ENCODE measurements at places on chromosomes 16 and 17. TPM values are rescaled to one million over a fixed set of nuclear protein-coding genes. Genes with fewer than 3 reads are reported as not detected.

DNA sequence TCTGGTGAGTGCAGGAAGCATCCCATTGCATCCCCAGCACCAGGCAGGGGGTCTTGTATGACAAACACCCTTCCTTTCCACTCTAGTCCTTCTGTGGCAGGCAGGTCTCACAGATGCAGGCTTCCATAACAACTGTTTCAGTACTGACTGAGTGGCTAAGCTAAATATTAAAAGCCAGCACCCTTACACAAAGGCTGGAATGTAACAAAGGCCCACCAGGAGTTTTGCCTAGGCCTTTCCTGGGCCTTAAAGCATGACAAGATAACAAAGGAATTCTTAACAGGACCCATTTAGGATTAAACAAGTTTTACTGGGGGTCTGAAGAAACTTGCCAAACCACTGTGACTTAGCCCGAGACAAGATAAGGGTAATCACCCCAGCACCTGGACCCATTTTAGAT lies 228.9 kb upstream of the RPL38 start:
- DNase-seq = no peak

GRCh38 chr16:47851146-47851545 lies 304.6 kb downstream of the ABCC12 start:
- no peak for DNase-seq

GRCh38 chr16:81635063-81635937 lies 143.8 kb upstream of the PLCG2 start:
- DNase-seq = no peak

- no peak for DNase-seq
Observed at GRCh38 chr17:48462946-48463345, 32.9 kb upstream of the SKAP1 start.

GRCh38 chr17:13230350-13231264 lies 212.8 kb upstream of the ELAC2 start:
- no peak for DNase-seq

DNA sequence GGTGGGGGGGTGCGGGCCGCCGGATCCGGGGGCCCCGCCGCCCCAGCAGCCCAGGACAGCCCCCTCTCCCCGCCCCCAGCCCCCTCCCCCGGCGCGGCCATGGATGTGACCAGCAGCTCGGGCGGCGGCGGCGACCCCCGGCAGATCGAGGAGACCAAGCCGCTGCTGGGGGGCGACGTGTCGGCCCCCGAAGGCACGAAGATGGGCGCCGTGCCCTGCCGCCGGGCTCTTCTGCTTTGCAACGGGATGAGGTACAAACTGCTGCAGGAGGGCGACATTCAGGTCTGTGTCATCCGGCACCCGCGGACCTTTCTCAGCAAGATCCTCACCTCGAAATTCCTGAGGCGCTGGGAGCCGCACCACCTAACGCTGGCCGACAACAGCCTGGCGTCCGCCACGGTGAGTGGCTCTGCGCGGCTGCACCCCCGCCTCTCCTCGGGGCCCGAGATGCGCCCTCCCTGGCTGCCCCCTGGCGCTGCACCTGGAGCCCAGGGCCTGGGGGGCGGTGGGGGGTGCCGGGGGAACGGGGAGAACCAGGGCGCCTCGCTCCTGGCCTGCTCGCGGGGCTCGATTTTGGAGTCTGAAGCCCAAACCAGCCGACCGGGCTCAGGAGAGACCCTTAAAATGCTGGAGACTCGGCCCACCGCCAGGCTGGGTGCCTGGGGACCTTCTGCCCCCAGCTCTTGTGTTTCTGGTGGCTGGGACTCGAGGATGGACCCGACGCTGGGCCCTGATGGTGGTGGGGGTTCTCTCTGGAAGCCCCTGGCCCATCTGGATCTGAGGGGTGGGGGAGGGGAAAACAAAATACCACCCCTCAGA lies 744 bp downstream of the CMIP start:
- DNase-seq = no peak

DNA sequence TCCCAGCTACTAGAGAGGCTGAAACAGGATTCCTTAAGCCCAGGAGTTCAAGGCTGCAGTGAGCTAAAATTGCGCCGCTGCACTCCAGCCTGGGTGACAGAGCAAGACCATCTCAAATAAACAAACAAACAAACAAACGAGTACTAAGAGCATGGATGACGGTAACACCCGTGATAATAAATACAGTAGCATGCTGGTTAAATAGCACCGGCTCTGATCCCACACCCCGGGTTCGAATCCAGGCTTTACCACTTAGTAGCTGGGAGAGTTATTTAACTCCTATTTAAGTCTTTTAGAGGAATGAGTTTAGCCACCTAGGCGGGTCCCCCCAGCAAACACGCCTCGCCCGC lies 301 bp upstream of the METTL22 start:
- DNase-seq = no peak

RPH3AL gene
- polyA plus RNA-seq = 1.5 TPM

TNFSF13 gene
- 1.0 TPM for polyA plus RNA-seq

TNP2 gene
- polyA plus RNA-seq = not detected

- no peak for DNase-seq
Observed at GRCh38 chr16:86530251-86531190, 20.2 kb downstream of the FOXF1 start.

MYH8 gene
- polyA plus RNA-seq = not detected

Measured in AG04450 (cell line).